ENCODE measurements at places on chromosomes 2 and 18.

- no peak for DNase-seq
Measured at GRCh38 chr2:71498261-71498701, 44.9 kb downstream of the DYSF start.

- DNase-seq, result peak; percentile 60
Measured at GRCh38 chr18:59900222-59901128, 679 bp downstream of the PMAIP1 start.

- DNase-seq, result no peak
Measured at GRCh38 chr2:120566331-120567035, 169.2 kb upstream of the GLI2 start.

- peak; percentile 19 for DNase-seq
Measured at GRCh38 chr2:121071034-121071504, 213.9 kb downstream of the TFCP2L1 start.

GRCh38 chr2:239225371-239225851, 175.4 kb downstream of the HDAC4 start:
- DNase-seq, result no peak

DNA sequence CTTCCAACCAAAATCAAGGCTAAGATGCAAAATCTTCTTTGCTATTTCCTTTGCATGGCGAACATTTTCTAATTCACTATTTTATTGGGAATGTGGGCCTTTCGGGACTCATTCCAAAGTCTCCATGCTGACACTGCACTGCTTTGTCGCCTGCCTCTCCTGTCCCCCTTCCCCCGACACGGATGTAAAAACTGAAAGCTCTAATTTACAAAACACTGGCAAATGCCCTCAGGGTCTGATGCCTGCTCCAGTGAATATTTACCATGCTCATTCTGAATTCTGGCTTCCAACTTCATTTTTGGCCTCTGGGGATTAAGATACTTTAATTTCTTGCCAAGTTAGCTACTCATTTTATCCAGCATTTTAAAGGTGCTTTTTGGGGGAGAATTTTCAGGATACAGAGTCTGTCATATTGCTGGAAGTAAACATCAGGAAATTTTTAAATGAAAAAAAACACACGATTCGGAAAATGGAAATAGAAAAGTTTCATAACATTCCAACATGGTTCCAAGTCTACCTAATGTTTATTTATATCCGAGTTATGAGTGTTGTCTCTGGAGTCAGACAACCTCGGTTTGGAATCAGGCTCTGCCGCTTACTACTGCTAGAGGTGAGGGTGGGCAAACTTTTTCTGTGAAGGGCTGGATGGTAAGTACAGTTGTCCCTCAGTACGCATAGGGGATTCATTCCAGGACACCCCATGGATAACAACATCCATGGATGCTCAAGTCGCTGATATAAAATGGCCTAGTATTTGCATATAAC, 14.6 kb upstream of the LTBP1 start:
- no peak for DNase-seq

- no peak for DNase-seq
Measured at GRCh38 chr2:36556842-36557241, 41.1 kb downstream of the FEZ2 start.

DNA sequence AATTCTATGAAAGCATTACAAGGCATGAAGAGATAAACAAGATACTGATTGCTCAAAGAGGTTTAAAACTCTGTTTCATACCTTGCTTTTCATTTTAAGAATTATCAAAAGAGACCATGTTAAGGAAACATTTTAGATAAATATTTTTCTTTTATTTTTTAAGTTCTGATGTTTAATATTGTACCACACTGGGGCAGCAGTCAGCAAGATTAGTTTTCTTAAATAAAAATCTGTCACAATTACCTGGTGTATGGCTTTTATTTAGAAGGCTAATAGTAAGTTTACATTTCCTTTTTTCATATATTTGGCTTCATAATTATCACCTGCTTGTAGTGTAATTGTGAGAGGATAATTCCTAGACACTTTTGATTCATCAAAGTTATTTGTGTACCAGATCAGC, 46.4 kb downstream of the ZNF804A start:
- no peak for DNase-seq

GRCh38 chr2:228722311-228722710, 540.8 kb upstream of the SPHKAP start:
- no peak for DNase-seq

- DNase-seq, result no peak
Measured at GRCh38 chr2:162430323-162430722, 86.4 kb downstream of the GCA start.

DNA sequence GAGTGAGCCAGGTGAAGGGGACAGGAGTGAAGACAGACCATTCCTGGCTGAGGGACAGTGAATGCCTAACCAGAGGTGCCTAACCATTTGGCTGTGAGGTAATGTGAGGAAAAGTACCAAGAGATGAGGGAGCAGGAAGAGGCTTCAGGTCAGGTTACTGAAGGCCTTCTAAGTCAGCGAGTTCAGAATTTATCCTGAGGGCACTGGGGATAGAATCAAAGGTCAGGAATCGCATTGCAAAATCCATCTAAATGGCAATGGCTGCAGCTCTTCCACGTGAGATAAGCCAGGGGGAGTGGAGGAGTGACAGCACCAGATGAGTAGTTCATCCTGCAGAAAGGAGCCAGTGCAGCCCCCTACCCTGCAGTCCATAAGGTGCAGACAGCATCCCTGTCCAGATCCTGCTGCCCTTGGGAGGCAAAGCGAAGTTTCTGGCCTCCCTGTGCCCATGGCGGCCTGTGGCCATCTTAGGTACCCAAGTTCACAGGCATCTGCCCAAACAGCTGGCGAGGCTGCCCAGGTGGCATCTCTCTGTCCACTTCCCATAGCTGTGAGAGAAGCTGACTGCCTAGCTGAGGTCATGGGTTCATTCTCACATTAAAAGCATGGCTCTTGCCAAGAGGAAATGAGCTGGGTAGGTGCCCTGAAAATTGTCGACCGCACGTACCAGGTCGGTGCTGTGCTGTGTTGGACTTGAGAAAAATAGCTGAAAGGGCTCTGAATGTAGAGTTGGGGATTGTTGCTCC, 49.5 kb downstream of the CYP27C1 start:
- no peak for DNase-seq

DNA sequence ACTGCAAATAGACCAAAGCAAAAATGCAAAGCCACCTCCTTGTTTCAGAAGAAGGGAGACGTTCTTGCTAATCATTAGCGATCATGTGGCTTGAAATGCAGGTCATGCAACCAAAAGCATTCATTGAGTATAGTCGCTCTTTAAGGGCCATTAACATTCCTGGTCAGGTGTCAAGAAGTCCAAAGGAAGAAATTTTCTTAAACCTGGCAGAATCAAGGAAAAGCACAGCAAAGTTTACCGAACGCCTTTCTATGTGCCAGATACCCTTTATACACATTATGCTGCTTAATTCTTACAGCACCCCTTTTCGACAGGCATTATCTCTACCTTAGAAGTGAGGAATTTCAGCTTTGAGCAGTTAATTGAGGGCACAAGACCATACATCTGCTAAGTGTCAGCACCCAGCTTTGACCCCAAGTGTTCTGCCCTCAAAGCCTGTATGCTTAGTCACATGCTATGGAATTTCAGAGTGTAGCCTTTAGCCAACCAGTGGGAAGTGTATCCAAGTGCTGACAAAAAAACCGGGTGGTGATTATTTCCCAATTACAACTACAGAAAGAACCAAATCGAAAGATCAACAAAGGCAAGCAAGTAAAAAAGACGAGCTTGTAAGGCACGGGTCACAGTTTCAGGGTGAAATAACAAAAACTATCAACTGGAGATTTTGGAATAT, 70.8 kb downstream of the EPHA4 start:
- no peak for DNase-seq

- no peak for DNase-seq
Measured at GRCh38 chr18:13318731-13319501, 100.4 kb downstream of the LDLRAD4 start.

DNA sequence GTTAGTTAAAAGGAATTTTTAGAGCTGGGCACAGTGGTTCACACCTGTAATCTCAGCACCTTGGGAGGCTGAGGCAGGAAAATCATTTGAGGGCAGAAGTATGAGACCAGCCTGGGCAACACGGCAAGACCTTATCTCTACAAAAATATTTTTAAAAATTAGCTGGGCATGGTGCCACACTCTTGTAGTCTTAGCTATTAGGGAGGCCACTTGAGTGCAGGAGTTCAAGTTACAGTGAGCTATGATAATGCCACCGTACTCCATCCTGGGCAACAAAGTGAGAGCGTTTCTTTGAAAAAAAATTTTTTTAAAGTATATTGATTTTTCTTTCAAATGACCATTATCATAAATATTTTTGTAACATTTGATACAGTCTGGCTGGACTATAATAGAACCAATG, 93.6 kb upstream of the FAM117B start:
- no peak for DNase-seq

GRCh38 chr2:166115589-166115988, 12.2 kb downstream of the SCN1A start:
- no peak for DNase-seq

- DNase-seq, result no peak
Measured at GRCh38 chr2:111204706-111205105, 84.0 kb downstream of the BCL2L11 start.

DNA sequence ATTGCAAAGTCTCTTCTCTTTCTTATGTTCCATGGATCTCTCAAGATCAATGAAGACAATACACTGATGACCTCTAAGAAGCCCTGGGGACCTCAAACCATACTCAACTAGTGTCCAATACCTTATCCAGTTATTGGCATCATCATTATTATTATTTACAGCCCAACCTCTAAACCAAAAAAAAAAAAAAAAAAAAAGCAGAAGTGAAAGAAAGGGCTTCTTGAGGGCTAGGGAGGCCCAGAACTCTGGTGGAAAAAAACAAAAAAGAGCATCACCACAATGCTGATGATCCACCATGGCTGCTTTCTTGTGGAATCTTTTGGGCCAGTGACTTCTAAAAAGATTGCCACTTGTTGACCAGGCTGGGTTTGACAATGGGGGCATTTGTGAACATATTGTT, 324.9 kb downstream of the LPIN1 start:
- DNase-seq, result no peak

DNA sequence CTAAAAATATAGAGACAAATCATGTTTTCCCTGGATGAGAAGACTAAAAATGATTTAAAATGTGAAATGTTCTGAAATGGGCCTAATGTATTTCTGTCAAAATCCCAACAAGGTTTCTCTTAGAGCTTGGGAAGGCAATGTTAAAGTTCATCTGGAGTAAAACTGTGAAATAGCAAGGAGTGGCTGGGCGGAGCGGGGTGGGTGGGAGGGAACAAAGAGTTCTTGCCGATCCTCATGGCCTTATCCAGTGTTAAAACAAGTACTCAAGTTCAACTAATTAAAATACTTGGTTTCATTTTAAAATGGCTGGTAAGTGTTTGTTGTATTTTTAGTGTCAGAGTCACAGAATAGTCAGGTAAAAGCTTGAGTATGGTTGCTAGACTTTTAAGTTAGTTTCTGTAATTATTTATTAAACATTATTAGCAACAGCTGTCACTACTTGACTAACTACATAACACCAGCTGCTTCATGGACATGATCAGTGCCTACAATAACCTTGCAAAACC, 87.3 kb downstream of the RTN4 start:
- DNase-seq, result no peak

- no peak for DNase-seq
Measured at GRCh38 chr2:103809941-103810441, 1043.9 kb upstream of the POU3F3 start.

GRCh38 chr2:26970928-26971627, 641 bp downstream of the MAPRE3 start:
- no peak for DNase-seq

GRCh38 chr2:218582076-218582475, 13.4 kb downstream of the CNOT9 start:
- no peak for DNase-seq

DNA sequence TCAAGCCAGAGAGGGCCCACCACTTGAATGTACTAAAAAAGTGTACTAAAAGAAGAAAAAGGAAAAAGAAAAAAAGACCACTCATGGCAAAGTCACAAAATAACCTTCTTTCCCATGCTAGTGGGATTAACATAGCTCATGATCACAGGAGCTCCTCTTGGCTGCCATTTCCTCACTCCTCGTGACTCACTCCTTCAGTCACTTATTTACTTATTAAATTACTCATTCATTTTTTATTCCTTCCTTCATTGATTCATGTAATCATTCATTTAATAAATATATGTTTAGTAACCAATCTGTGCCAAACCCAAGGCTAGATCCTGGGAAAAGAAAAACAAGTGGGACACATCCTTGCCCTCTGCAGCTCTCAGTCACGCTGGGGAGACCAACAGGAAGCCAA, 300.5 kb downstream of the INSIG2 start:
- no peak for DNase-seq

GRCh38 chr2:196195302-196195701, 23.9 kb upstream of the STK17B start:
- DNase-seq, result no peak

GRCh38 chr2:207138627-207139297, 27.0 kb downstream of the KLF7 start:
- no peak for DNase-seq

DNA sequence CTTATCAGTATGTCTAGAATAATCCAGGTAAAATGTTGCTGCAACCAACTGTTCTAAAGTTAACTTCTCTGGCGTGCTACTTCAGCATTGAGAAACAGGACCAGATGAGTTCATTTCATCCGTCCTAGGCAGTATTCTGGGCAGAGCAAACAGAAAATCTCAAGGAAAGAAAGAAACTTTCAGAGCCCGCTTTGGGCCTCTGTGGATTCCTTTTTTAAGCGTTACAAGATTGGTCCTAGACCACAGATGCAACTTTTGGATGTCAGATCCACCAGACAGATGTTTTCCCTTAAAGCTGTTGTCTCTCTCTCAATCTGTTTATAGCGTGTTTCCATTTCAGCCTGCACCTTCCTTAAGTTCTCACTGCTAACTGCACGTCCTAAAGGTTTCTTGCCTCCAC, 75.0 kb downstream of the BCL2 start:
- no peak for DNase-seq

DNA sequence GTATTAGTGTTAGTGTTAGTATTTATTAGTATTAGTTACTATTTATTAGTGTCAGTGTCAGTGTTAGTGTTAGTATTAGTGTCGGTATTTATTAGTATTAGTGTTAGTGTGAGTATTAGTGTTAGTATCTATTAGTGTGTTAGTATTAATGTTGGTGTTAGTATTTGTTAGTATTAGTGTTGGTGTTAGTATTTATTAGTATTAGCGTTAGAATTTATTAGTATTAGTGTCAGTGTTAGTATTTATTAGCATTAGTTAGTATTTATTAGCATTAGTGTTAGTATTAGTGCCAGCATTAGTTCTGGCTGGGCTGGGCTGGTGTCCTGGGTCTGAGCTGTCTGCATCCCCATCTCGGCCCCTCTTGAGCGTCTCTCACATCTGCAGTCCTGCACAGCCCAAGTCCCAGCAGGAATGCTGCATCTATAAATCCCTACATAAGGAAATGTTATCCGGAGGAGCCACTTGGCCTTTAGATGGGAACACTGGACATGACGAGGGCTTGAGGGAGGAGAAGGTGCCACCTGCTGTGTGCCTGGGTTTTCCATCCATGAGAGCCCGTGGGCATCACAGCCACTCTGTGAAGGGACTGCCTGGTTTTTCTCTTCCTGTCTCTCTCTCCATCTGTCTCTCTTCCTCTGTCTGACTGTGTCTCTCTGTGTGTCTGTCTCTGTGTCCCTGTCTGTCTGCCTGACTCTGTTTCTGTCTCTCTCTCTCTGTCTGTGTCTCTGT, 33.6 kb downstream of the TWIST2 start:
- no peak for DNase-seq
